ENCODE measurements at places on chromosomes 16 and 17.

DNA sequence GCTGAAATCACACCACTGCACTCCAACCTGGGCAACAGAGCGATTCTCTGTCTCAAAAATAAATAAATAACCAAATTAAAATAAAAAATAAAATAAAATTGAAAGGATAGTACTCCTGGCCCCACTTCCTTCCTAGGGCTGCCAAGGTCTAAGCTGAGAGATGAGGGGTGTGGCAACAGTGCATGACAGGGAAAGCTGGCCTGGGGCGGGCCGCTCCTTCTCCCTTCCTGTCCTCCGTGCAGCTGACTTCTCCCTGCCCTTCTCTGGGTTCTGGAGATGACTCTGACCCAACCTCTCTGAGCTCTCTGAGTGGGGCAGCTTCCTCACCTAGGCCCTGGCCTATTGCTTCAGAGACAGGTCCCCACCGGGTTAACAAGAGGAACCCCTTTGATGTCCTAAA lies 8.7 kb upstream of the SLC25A39 start:
- no peak for DNase-seq

GRCh38 chr17:73257516-73257915 lies 4.2 kb downstream of the CPSF4L start:
- DNase-seq = no peak

DNA sequence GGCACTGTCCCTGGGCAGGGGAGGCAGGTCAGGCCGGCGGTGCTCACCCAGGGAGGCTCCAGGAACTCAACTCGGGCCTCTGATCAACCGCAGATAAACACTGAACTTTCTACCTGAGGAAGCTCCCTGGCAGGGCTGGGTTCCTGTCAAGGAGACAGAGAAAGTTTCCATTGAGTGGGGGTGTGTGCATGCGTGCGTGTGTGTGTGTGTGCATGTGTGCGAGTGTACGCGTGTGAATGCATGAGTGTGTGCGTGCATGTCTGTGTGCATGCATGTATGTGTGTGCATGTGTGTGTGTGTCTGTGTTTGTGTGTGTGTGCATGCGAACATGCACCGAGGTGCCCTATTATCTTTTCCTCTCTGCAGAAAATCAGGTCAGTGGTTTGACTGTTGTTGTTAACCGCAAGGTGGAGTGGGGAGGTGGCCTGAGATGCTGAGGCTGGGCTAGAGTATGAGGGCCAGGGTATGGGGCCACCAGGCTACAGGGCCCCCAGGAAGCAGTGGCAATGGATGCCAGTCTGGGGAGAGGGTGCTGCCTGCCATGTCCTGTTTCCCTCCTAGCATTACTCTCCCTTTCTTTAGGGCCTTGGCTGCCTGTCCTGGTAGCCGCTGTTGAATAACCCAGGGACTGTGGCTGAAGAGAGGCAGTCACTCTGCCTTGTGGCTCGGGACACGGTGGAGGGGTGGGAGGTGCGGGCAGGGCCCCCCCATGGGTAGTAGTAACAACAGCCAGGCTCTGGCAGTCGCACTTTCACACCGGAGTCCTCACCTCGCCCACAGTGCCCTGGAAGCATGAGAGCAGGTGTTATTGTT lies 24.0 kb downstream of the CCR7 start:
- peak; percentile 65 for DNase-seq

GRCh38 chr17:48634493-48635208 lies 8.5 kb upstream of the HOXB9 start:
- DNase-seq = no peak

GRCh38 chr17:80220736-80221215 lies 549 bp downstream of the SLC26A11 start:
- peak; percentile 30 for DNase-seq

GRCh38 chr16:52487849-52488457 lies 59.0 kb downstream of the TOX3 start:
- no peak for DNase-seq

GRCh38 chr16:67150833-67151396 lies at the start of gene B3GNT9:
B3GNT9 (minus strand) TSS chr16:67150998; CDS start chr16:67150485, 513 bp downstream.
- no peak for DNase-seq

GRCh38 chr17:39110435-39111136 lies 40.9 kb downstream of the PLXDC1 start:
- no peak for DNase-seq

GRCh38 chr16:27599606-27600005 lies 49.7 kb downstream of the KATNIP start:
- DNase-seq = no peak

DNA sequence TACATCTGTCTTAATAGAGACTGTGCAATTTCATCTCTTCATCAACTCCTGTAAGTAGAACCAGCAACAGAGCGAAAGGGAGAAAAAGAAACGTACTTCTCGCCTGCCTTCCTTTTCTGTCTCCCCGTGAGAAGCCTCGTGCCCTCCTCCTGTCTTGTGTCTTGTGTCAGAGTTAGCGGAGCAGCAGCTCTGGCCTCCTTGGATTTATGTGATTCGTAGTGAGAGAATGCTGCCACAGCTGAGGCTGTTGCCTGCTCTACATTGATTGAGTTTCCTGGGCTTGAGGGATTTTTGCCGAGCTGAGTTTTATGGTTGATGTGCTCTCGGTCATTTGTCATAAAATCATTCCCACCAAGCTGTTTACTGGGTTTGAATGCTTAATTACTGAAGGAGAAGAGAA lies 579.1 kb upstream of the RBFOX1 start:
- no peak for DNase-seq

DNA sequence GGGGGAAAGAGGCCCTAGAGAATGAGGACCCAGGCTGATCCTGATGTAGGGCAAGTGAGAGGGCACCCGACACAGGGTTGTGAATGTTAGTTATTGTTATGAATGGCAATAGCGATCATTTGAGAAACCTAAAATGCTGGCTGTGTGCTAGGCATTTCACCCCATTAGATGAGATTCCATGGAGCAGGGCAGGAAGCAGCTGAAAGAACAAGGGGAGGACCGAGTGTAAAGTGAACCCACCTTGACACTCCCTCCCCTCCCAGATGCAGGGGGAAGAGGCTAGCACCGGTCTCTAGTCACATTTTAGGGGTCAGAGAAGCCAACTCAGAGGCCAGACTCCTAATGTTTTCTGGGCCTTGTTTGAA lies 553 bp upstream of the CORO6 start:
- DNase-seq = no peak

Measured in activated CD8-positive, alpha-beta memory T cell treated with anti-CD3 and anti-CD28 coated beads, Interleukin-2, amount 50 U/mL, for 4 hours (primary cell).